ENCODE measurements at places on chromosomes 2 and 18. TPM values are rescaled to one million over a fixed set of nuclear protein-coding genes. Genes with fewer than 3 reads are reported as not detected.

DNA sequence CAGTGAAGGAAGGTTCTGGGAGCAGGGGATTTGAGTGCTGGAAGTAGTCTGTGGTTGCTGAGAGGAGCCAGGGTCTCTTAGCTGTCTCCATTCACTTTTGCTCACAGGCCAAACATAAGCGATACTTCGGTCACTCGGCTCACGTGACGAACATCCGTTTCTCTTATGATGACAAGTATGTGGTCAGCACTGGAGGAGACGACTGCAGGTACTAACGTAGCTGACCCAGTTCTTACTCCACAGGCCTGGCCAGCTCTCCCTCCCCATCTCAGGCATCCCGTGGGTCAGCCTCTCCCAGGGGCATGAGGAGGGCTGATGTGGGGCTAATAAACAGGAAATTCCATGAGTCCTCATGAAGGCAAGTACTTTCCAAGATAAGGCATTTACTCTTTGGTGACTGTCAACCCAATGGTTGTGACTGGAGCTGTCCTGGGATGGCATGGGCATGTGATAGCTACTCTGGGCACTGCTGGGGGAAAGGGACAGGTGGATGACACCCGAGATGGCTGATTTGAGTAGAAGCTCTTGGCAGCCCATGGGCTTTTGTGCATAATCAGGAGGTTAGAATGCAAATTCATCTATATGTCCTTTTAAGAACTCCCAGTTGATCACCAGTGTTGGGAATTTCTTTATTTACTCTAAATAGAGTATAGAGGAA, 81.6 kb downstream of the RTN4 start:
- no peaks in the 10 kb centered on the region for H3K4me1 ChIP-seq
- H3K27ac ChIP-seq = no peak overlapping the region
- no peak for DNase-seq

GRCh38 chr2:206241736-206242135, 32.7 kb upstream of the ZDBF2 start:
- no peaks in the 10 kb centered on the region for H3K4me1 ChIP-seq
- no peaks in the 10 kb centered on the region for H3K27me3 ChIP-seq
- DNase-seq = no peak
- H3K4me3 ChIP-seq = no peak overlapping the region

LYG1 gene
- 4.3 TPM for total RNA-seq

DNA sequence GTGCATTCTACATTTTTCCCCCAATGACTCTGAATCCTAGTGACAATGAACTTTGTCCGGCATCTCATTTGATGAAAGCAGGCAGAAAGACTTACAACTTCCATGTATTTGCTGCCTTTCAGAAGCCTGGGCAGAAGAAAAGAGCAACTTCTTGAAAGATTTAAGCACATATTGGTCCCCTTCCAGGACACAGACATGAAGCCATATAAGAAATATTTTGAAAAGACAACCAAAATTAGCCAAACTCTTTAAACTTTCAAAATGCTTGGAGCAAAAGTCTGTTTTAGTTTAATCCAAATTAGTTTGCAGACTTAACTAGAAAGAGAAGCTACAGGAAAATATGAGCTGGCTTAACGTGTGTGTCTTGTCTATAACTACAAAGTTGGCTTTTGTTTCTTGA, 492.5 kb downstream of the NR4A2 start:
- no peak overlapping the region for H3K4me3 ChIP-seq
- H3K36me3 ChIP-seq = no peaks in the 10 kb centered on the region
- no peak for DNase-seq
- no peaks in the 10 kb centered on the region for H3K27me3 ChIP-seq
- H3K4me1 ChIP-seq = no peaks in the 10 kb centered on the region

DNA sequence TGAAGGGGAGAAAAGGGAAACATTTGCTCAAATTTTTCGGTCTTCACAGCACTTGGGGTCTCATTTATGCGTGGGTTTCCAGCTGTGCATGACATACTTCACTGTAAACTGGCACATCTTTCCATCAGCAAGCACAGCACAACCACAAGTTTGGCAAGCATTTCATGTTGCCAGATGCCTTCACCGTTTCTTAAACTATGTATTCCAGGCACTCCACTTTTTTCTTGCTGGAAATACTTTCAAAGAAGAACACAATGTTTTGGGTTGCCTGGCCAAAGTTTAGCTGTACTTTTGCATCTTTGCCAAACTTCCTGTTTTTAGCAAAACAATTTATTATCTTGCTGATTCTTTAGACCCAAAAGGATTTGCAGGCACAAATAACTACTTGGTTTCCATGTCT, 194.6 kb upstream of the MEIS1 start:
- no peaks in the 10 kb centered on the region for H3K4me1 ChIP-seq
- no peaks in the 10 kb centered on the region for H3K36me3 ChIP-seq
- DNase-seq = peak; percentile 44
- no peaks in the 10 kb centered on the region for H3K27me3 ChIP-seq

GRCh38 chr2:47195148-47195547, 40.0 kb upstream of the STPG4 start:
- H3K27me3 ChIP-seq = no peaks in the 10 kb centered on the region
- H3K27ac ChIP-seq = no peak overlapping the region
- DNase-seq = no peak
- H3K4me3 ChIP-seq = no peak overlapping the region
- peaks cover 11% of the 10 kb centered on the region for H3K4me1 ChIP-seq

CD207 gene
- 0.88 TPM for total RNA-seq

CHRNG gene
- total RNA-seq = not detected

MYO3B gene
- total RNA-seq = 0.98 TPM

GRCh38 chr2:128237911-128238697, 80.6 kb downstream of the HS6ST1 start:
- no peaks in the 10 kb centered on the region for H3K4me1 ChIP-seq
- no peak overlapping the region for H3K27ac ChIP-seq
- no peaks in the 10 kb centered on the region for H3K27me3 ChIP-seq
- H3K36me3 ChIP-seq = no peaks in the 10 kb centered on the region

GRCh38 chr18:47691611-47692010, 238.8 kb downstream of the SMAD2 start:
- peaks cover 5% of the 10 kb centered on the region for H3K27me3 ChIP-seq
- no peaks in the 10 kb centered on the region for H3K36me3 ChIP-seq
- no peak overlapping the region for H3K4me3 ChIP-seq
- H3K4me1 ChIP-seq = no peaks in the 10 kb centered on the region
- DNase-seq = no peak
- H3K27ac ChIP-seq = no peak overlapping the region

GRCh38 chr2:8132351-8132831, 549.5 kb upstream of the ID2 start:
- H3K36me3 ChIP-seq = no peaks in the 10 kb centered on the region
- no peak overlapping the region for H3K27ac ChIP-seq
- no peak for DNase-seq
- no peak overlapping the region for H3K4me3 ChIP-seq
- H3K27me3 ChIP-seq = no peaks in the 10 kb centered on the region

- DNase-seq = no peak
- H3K4me1 ChIP-seq = no peaks in the 10 kb centered on the region
- H3K27ac ChIP-seq = no peak overlapping the region
- H3K4me3 ChIP-seq = no peak overlapping the region
- no peaks in the 10 kb centered on the region for H3K27me3 ChIP-seq
Measured at GRCh38 chr18:64134044-64134747, 14.7 kb downstream of the LINC00305 start.

ABCB11 gene
- 18.4 TPM for total RNA-seq

POTEI gene
- total RNA-seq = not detected

GRCh38 chr2:8699839-8700238, 18.0 kb downstream of the ID2 start:
- no peaks in the 10 kb centered on the region for H3K36me3 ChIP-seq
- no peak overlapping the region for H3K27ac ChIP-seq
- H3K4me1 ChIP-seq = no peaks in the 10 kb centered on the region
- H3K4me3 ChIP-seq = no peak overlapping the region
- H3K27me3 ChIP-seq = no peaks in the 10 kb centered on the region

HRH4 gene
- total RNA-seq = 0.29 TPM

All from breast epithelium (tissue), 4 donors.